ENCODE measurements at places on chromosomes 1 and 21.
A peak's percentile ranks its signal among the peaks of the same experiment; 100 is the strongest.

- no peak for DNase-seq
Measured at GRCh38 chr1:247465796-247466195, 7.9 kb upstream of the OR2B11 start.

DNA sequence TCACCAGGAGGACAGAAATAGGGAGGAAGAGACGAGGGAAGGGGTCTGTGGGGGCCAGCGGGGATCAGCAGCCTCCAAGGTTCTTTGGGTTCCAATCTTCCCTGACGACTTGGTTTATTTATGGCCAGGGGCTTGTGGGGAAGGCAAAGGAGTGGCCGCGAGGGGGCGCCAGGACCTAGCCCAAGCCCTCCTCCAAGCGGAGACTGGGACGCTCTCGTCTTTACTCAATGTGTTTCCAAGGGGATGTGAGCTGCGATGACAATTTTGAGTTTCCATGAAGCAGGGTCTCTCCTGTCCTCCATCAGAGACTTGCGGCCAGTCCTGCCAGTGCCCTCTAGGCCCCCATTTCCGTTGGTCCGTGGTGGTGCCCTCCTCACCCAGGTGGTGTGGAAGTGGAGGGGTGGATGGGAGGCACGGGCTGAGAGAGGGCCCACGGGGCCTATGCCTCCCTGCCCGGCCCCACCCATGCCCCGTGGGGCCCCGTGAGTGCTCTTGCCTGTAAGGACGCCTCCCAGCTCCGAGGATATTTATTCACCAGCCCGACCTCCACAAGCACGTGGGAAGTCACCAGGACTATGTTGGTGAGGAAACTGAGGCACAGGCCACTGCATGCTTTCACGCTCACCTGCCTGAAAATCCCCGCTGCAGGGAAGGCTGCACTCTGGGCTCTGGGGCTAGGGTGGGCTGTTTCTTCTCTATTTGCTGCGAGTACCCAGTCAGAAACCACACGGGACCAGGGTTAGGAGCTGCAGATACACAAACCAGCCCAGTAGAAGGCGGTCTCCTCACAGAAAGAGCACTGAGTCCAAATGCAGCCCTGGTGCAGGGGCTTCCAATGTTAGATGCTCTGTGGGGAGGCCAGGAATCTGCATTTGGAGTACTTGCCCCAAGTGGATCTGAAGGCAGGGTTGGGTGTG lies 26.5 kb downstream of the DMRTB1 start:
- DNase-seq: peak; percentile 19

DNA sequence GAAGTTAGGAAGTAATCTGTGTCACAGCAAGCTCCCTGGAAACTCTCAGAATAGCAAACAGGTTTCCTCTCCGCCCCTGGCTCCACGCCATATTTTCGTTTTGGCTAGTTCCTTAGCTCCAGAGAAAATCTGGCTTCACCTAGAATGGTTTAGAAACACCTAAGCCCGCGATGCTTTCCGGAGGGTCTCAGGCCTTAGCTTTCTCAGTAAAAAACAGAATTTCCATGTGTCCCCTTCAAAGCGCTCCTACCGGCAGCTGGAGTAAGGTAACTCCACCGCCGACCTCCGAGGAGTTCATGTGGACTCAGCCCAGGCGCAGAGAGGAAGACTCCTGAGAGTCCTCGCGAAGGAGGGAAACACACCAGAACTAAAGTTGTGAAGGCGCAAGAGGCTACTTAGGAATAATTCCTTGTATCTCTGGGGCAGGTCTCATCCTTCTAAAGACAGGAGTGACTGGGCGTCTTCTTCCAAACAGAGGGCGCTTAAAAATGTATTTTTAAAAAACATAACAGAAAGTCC lies 406 bp downstream of the KIAA0040 start:
- DNase-seq: no peak

DNA sequence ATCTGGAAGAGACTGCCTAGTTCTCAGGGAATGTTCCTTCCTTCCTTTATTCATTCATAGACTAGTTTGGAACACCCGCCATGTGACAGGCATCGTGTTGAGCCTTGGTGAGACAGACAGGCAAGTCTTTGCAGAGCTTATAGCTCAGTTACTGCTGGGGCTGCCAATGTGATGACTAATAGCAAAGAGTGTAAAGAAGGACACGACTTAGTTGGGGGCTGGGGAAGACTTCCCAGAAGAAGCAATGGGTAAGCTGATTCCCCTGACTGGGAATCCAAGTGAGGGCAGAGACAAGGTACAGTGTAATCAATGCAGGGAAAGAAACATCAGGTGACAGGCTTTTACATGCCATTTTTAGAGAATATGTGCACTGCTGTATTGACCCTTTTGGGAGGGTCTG lies 51.2 kb downstream of the TENT5C start:
- no peak for DNase-seq

GRCh38 chr1:7317888-7318287 lies 453.2 kb upstream of the VAMP3 start:
- no peak for DNase-seq

All from substantia nigra (tissue), 51 donors.